Esophagus squamous epithelium (tissue), 5 donors: ENCODE measurements at places on chromosomes 3 and 15.

DNA sequence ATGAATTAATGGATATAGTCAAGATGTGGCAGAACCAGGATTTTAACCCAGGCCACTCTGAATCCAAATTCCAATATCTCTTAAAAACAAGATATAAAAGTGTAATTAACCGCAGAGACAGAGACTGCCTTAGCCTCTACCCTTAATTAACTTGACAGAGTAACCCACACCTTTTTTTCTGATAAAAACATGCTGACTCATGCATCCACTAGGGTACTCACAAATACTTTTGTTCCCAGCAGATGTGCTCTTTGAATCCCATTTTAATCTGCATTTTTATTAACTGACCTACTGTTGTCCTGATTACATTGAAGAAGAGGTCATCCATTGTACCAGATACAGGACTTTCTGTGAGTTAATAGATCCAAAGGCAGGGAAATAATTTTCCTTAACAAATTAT lies 278.3 kb downstream of the CHL1 start:
- no peak for DNase-seq

- no peak for DNase-seq
Measured at GRCh38 chr15:60975952-60976351, 253.2 kb downstream of the RORA start.

- no peak for DNase-seq
Measured at GRCh38 chr3:87461036-87461435, 184.7 kb upstream of the POU1F1 start.

- no peak for DNase-seq
Measured at GRCh38 chr15:56468401-56468800, 3.5 kb upstream of the MNS1 start.
